ENCODE measurements at places on chromosomes 13 and 19.

- no peak for DNase-seq
These were observed 8.0 kb upstream of the TFDP1 start for GRCh38 chr13:113576597-113576996.

DNA sequence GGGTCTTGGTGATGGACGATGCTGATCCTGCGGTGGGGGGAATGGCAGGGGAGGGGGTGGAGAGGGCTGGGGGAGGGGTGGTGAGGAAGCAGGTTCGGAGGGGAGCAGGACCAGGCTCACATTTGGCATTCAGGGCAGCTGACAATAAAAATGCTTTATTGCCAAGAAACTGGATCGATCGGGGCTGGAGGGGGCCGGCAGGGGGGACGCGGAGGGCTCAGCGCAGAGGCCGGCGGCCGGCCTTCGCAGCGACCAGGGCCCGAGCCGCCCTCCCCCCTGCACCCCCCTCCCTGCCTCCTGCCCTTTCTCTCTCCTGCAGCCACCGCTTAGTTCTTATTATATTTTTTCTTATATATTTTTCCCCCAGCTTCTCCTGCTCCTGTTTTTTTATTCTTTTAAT, 18.1 kb upstream of the POU2F2 start:
- no peak for DNase-seq

- DNase-seq: no peak
These were observed 207.8 kb downstream of the POSTN start for GRCh38 chr13:37390735-37391134.

DNA sequence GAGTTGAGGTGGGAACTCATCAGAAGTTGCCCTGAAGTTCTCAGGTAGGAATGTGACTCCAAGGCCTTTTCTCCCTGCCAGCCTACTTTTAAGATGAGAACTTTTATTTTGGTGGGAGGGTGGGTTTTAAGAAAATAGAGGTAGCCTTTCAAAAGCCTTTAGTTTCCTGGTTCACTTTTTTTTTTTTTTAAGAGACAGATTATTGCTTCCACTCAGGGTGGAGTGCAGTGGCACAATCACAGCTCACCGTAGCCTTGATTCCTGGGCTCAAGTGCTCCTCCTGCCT, 3.0 kb downstream of the C19orf67 start:
- no peak for DNase-seq

DNA sequence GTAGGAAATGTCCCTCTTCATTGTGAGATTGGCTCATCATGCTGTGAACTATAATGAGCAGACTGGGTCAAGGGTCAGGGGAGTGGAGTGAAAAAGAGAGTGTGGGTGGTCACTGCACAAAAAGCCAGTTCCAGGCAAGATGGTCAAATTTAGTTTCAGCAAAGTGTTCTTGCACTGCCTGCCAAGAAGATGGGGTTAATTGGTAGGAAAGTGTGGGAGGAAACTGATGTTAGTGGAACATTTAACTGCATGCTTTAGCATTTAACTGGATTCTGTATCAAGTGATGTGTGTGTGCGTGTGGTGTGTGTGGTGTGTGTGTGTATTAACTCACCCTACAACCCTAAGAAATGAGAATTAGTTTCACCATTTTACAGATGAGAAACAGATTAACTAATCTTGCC, 131.6 kb downstream of the COG6 start:
- DNase-seq: no peak

DNA sequence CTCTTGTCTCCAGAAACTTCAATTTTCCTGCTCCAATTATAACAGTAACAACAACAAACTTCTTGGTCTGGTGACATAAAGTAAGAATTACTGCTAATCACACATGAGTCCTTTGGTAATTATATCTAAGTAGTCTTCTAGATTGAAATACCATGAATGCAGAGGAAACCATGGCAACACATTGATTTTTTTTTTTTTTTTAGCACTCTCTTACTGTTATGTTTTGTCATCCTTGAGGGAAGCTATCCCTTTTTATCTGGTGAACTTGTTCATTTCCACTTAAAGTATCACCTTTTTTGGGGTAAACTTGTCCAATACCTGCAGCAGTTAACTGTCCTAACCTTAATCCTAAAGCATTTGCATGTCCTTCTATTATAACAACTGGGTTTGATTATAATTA, 256.3 kb downstream of the B3GLCT start:
- DNase-seq: no peak

DNA sequence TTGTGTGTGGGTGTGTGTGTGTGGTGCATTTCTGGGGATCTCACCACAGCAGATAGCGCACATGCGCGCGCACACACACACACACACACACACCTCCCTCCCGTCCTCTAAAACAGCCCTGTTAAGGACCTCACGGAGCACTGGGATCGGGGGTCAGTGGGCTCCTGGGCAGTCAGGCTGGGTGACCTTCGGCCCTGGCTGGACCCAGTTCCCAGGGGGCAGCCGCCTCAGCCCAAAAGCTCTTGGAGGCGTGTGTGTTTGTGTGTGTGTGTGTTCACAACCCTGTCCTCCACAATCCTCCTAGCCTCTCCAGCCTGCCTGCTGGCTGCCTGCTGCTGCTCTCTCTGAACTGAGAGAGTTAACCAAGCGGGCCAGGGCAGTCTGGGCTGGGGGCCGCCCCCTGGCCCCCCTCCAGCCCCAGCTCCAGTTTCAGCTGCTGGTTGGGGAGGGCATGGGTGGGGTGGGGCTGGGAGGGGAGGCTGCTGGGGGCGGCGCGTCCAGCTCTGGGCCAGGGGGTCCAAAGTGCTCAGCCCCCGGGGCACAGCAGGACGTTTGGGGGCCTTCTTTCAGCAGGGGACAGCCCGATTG, at the start of gene FXYD1:
Gene FXYD1, plus strand, starts transcription at position 520 of the 588 bp plus-strand sequence. CDS start 1,256 bp downstream, outside the sequence.
- no peak for DNase-seq

- no peak for DNase-seq
These were observed 28.3 kb downstream of the PEX11G start for GRCh38 chr19:7460562-7460966.

- no peak for DNase-seq
These were observed 38.2 kb downstream of the MTMR6 start for GRCh38 chr13:25249001-25249543.

GRCh38 chr19:47699360-47699917, 13.8 kb upstream of the EHD2 start:
- no peak for DNase-seq

DNA sequence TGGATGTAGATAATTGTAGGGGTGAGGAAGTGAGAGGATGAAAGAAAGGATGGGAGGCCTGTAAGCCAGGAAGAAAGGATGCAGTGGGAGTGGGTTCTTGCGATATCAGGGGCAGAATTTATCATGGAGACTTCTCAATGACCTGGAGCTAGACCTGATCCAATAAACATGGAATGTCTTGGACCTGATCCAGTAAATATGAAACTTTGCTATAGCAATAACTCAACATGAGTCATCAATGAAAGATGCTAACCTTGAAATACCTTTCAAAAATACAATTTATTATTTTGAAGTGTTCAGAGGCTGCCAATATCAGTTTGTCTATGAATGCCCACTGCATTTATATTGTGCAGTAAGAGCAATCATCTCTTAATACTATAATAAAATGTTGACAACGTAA, 279.5 kb downstream of the POU4F1 start:
- no peak for DNase-seq

DNA sequence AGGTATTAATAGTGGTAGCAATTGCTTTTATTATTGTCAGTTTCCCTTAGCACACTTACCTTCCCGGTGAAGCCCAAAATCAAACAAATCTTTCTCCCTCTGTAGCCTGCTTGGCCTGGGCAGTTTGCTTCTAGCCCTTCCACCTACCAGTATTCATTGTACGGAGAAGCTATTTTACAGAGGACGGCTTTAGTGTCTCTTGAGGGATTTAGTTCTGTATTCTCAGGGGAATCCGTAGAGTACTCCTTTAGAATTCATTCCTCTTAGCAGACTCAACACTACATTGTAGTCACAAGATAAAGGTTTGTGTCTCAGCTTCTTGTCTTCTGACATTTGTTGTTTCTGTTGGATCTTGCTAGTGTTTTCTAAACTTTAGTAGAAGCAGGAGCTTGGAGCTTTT, 24.1 kb upstream of the WTIP start:
- DNase-seq: no peak

GRCh38 chr13:74795526-74795925, 661.3 kb upstream of the KLF12 start:
- DNase-seq: no peak

- no peak for DNase-seq
These were observed 97.6 kb upstream of the DACH1 start for GRCh38 chr13:71964491-71965100.

GRCh38 chr13:93818345-93818744, 591.7 kb downstream of the GPC6 start:
- no peak for DNase-seq

DNA sequence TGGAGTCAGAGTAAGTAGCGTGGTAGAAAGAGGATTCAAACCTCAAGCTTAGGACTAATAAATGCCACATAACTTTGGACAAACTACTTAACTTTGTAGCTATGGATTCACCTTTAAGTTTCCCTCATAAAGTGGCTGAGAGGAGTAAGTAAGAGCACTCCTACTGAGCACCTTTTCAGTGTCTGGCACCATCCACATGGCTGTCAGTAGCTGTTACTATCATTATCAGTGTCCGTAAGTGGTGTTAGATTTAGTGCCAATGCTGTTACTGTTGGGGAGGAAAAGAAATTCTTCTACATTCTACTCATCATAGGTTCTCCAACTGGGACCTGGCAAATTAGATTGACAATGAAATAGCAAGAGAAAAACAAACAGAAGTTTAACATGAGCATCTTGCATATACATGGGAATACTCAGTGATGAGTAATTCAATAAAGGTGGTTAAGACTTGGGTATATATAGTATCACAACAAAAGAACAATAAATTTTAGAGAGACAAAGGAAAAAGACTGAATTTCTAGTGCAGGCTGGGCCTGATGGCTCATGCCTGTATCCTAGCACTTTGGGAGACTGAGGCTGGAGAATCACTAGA, 165.6 kb upstream of the NBEA start:
- no peak for DNase-seq

GRCh38 chr13:70249332-70250064, 141.2 kb upstream of the KLHL1 start:
- no peak for DNase-seq

- DNase-seq: no peak
These were observed 9.7 kb upstream of the CCL25 start for GRCh38 chr19:8042900-8043299.

GRCh38 chr19:3698386-3698950, 1.8 kb downstream of the PIP5K1C start:
- no peak for DNase-seq

All from activated gamma-delta T cell (primary cell).